Colonic mucosa (tissue), 4 donors: ENCODE measurements at places on chromosomes 6 and 20. TPM values are rescaled to one million over a fixed set of nuclear protein-coding genes. Genes with fewer than 3 reads are reported as not detected.

Gene HLA-DPA1
- total RNA-seq = 58.7 TPM

GRCh38 chr20:41617059-41617901, 897 bp downstream of the CHD6 start:
- DNase-seq = peak; percentile 41

DNA sequence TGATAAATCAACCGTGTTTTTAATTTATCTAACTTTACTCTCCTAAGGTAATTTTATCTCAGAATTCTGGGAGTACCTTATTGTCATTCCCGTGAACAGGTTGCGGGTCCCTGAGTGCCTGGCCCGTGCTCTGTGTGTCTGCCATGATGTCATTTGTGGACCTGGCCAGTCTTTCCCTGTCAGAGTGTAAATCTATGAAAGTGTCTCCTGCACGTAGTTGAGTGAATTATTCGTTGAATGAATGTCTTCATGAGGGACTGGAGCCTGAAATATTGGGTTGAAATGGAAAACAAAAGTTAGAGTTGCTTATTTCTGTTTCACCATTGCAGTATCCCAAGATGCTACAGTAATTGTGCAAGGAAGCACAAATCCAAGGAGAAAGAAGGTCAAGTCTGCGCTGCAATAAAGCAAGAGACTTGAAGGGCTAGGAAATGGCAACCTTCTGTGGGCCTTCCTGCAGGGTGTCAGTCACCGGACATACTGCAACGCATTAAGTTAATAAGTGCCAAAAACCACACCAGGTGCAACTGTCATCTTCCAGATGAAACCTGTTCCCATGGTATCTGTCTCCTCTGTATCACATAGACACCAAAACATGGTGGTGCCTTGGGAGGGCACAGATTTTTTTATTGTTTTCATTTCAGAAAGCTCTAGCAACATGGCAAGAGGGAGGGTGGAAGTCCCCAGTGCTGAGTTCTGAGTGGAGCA, 135.5 kb downstream of the ZDHHC14 start:
- no peak for DNase-seq

- no peak for DNase-seq
Observed at GRCh38 chr6:157089258-157089657, 234.1 kb downstream of the TMEM242 start.

Gene ALDH8A1
- 0.64 TPM for total RNA-seq

Gene NNAT
- total RNA-seq = not detected

Gene FLRT3
- total RNA-seq = 0.86 TPM

DNA sequence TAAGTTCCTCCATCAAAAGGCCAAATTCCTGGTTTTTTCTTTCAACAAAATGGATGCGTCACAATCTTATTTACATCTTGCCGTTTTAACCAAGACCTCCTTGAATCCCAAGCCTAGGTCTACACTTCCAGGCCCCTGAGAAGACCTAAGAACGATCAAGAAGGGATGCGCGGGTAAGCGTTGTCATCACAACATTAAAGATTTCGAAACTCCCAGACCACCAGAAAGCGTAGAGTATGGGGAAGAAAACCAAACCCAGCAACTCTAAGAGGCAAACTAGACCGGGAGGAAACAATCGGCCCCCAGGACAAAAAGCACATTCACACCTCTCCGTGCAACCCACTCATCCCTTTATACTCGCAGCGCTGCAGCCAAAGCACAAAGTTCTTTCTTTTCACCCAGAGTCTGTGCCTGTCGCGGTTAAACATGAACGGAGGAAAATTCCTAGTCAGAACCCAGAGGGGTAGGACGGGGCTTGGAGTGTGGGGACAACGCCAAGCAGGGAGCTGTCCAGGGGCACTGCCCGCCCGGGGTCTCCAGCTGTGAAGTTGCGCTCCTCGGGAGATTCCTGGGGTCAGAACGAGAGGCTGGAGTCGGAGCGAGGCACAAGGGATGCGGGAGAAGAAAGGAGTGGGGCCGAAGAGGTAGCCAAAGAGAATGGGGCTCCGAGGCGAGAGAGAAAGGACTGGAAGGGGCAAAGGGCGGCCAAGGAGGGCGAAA, 725 bp downstream of the OSER1 start:
- DNase-seq = peak; percentile 68

- DNase-seq = no peak
Observed at GRCh38 chr6:2695454-2696095, 55.1 kb downstream of the MYLK4 start.

GRCh38 chr6:160137130-160137988, 15.7 kb downstream of the SLC22A1 start:
- no peak for DNase-seq

GRCh38 chr6:170062915-170063241, 228.0 kb downstream of the DLL1 start:
- DNase-seq = no peak

- no peak for DNase-seq
Observed at GRCh38 chr6:85673198-85674139, 30.8 kb upstream of the SYNCRIP start.

- no peak for DNase-seq
Observed at GRCh38 chr6:2007165-2007564, 238.2 kb downstream of the GMDS start.

DNA sequence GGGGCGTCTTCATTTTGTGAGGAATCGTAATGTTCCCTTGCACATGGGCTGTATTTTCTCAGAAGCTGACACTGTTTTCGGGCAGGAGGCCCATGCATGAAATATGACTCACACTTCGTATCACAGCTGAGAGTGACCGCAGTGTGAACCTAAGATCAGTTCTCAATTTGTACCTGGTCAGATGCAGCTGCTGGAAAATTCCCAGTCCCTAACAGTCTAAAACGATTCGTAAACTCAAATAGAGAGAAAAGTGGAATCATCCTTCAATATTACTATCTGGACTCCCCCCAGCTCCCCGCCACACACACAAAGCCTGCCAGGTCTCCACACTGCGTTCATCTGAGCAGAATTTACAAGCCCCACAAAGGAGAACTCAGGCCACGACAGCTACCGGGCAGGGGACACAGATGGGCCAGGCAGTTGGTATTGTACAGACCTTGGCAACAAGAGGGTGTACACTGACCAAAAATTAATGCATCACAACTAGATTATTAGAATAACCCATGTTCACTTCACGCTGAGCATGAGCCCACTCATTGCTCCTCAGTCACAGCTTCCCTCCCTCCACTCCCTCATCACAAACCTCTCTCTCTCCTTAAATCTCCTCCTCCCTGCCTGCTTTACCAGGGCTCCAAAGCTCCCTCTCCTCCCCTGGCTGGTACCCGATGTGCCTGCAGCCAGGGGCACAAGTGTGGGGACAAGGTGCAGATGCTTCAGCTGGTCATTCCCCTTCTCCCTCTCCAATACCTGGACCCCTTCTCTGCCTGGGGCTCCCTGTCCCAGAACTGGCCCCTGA, 488.4 kb downstream of the PREX1 start:
- no peak for DNase-seq

Gene IPCEF1
- total RNA-seq = 0.90 TPM
